Stimulated activated CD4-positive, alpha-beta T cell treated with anti-CD3 and anti-CD28 coated beads, Interleukin-2, amount 100 ng/mL, for 4 hours (primary cell): ENCODE measurements at places on chromosomes 6 and 20.

GRCh38 chr6:167122041-167122826 is 662 bp upstream of the CCR6 start:
- no peak for DNase-seq

DNA sequence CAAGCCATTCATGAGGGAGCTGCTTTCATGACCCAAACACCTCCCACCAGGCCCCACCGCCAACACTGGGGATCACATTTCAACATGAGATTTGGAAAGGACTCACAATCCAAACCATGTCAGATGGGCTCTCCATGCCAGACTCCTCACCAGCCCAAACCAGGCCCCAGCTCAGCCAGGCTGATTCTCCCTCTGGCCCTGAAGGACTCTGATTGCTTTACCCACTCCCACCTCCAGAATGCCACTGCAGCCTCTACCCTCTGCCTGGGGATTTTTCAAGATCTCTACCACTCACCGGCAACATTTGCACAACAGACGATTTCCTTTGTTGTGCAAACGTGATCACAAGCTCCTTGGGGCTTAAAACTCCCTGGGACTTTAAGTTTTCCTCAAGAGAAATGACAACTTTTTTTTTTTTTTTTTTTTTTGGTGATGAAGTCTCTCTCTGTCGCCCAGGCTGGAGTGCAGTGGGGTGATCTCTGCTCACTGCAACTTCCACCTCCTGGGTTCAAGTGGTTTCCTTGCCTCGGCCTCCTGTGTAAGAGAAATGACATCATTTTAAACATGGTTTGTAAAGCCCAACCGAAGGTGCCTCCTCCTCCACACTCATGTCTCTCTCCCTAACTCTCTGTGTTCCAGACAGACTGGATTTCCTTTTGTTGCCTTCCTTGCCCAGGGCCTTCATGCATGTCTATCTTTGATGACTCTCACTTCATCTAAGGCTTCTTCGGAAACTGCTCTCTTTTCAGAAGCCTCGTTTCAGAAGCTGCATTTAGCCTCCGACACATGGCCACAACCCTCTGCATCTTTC is 147.0 kb downstream of the CDH26 start:
- no peak for DNase-seq

DNA sequence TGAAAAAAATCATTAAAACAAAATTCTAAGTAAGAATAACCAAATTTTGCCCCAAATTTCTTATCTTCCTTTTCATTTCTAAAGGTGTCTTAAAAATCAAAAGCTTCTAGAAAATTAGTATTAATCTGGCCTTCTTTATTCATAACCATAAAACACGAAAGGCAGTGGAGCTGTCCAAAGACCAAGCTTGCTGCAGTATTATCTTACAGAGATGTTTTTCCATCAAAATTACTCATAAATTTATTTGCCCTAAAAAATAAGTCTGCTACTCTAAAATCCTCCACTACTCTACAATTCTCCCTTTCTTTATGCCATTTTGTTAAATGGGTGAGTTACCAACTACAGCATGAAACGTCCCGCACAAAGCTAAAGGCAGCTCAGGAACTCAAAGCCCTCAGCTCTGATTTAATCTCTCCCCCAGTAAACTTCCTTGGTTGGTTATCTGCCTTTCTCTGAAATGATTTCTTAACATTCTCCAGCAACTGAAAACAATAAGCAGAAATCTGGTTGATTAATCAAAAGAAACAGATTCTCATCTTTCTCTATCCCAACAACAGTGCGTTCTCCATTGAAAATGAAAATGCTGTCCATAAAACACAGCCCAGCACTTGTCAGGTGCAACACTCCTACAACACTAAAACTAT is 2.1 kb downstream of the USP49 start:
- DNase-seq: no peak

- no peak for DNase-seq
Observed at GRCh38 chr6:168678077-168678476, 237.1 kb downstream of the SMOC2 start.

GRCh38 chr6:166333172-166333995 is 9.0 kb downstream of the SFT2D1 start:
- DNase-seq: no peak
